ENCODE measurements at places on chromosomes 12 and 14.
A peak's percentile ranks its signal among the peaks of the same experiment; 100 is the strongest.

- no peak for DNase-seq
These were observed 36.6 kb downstream of the GIT2 start for GRCh38 chr12:109959411-109960093.

DNA sequence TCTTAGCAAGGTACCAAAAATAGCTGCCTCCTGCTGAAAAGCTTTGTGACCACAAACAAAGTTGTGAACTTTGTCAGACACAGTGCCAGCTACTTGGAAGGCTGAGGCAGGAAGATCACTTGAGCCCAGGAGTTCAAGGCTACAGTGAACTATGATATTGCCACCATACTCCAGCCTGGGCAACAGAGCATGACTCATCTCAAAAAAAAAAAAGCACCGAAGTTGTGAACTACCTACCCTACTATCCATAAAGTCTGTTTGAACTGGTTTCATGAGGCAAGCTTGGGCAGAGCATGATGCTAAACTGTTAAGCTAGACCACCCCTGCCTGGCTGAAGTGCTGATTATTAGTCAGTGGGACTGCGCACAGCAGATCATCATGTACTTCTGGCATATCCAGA is 75.5 kb downstream of the RAD52 start:
- no peak for DNase-seq

DNA sequence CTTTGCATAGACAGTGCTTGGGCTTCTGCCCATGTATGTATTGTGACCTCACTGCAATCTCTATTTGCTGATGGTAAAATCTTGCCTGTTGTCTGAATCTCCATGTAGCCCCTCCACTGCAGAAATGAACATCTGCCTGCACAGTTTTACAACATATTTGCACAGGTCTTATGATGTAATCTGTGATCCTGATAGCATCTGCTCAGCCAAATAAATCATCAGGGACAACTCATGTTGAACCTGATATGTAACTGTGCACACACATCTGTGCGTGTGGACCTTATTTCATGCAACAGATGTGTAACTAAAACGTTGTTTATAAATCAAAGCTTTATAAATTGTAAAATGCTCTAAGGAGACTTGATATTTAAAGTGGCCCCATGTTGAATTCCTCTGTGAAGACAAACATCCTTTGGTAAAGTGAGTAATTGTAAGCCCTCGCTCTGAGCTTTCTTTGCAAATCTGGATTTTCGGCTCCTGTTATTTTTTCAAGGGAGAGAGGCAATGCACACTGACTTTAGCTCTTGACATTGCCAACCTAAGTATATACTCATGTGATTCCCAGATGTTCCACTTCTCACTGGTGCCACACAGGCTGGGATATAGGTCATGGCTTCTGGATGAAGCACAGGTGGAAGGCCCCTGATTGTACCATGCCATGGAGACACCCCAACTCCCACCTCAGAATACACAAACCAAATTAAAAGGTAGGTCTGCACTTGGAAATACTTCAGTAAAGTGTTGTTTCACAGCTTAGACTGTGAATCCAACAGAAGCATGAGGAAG is 371.3 kb downstream of the GRIN2B start:
- DNase-seq: no peak

DNA sequence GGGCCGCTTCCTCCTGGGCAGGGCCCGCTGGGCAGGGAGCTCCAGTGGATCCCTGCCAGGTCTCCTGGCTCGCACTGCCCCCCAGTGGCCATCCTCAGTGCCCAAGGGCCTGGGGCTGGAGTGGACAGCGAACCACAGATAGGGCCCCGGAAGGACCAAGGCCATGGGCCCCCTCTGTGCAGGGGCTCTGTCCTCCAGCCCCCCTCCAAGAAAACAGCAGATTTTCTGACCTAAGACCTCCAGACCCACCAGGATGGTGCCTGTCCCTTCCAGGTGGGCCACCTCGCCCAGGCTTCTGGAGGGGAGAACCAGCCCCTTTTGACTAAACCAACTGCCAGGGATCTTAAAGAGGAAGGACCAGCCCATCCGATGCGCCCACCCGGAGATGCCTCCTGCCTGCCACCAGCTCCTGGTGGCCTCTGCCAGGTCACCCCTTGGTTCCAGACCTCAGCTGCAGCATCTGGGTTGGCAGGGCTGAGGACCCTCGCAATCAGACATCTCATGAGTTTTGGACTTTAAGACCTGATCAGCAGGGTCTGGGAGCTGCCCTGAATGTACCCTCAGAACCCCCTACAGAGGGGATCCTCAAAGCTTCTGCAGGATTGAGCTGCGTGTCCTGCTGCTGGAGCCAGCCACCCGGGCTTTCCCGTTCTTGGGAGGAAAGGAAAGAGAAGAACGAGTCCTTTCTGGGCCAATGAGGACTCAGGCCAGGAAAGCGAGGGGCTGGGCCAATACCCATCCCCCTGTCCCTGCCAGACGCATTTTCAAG is 325.8 kb upstream of the DIO3 start:
- DNase-seq: peak; percentile 70

DNA sequence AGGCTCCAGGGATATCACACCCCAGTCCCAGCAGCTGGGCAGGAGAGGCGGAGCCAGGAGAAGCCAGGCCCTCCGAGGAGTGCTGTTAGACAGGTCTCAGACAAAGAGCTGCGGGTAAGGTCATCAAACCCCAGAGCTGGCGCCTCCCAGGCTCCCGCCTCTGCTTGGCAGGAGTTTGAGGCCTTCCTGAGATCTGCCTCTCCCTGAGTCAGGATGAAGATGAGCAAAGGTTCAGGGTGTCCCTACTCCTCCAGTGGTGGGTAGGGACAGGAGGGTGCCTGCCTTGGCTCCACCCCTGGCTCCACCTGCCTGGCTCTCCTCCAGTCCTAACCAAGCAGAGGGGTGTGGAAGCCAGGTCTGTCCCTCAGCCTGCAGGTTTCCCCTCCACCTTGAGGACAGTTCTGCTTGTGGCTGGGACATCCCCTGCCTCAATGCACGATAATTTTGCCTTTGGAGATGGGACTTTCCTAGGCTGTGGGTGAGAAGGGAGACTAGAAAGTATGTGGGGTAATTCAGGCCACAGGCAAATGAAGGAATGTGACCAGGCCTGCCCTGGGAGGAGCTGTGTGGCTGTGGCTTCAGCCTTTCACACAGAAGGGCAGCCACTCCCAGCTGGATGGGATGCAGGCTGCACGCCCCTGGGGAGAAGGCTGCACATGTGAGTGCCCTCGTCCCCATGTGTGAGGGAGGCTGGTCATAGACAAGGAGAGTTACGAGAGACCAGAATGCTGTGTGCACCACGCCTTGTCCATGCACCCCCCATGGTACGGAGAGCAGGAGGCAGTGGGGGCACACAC is 2.2 kb downstream of the PLEKHG6 start:
- peak; percentile 84 for DNase-seq

GRCh38 chr12:107264667-107265066 is 171.3 kb upstream of the CRY1 start:
- DNase-seq: no peak

DNA sequence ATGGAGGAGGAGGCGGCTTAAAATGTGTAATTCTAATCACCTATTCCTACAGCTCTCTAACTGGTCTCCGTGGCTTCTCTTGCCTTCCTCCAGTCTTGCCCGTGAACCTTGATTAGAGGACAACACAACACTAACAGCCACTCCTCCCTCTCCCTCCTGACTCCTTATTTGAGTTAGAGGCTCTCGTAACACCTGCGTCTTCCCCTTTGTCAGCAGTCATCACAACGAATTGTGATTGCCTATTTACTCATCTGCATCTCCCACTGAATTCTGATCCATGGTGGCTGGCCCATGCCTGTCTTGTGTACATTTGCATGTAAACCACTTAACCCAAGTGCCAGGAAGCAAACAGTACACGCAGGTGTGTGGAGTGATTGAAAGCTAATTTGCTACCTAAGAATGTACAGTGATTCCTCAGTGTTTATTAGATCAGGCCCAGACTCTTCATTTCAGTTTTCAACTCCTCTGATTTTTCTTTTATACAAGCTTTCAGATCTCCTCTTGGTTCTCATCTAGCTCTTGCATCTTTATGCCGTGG is 154.5 kb downstream of the MON2 start:
- DNase-seq: no peak

GRCh38 chr14:90419200-90419599 is 22.4 kb downstream of the CALM1 start:
- DNase-seq: peak; percentile 98

- peak; percentile 95 for DNase-seq
These were observed 32.7 kb downstream of the DAD1 start for GRCh38 chr14:22556021-22556989.

DNA sequence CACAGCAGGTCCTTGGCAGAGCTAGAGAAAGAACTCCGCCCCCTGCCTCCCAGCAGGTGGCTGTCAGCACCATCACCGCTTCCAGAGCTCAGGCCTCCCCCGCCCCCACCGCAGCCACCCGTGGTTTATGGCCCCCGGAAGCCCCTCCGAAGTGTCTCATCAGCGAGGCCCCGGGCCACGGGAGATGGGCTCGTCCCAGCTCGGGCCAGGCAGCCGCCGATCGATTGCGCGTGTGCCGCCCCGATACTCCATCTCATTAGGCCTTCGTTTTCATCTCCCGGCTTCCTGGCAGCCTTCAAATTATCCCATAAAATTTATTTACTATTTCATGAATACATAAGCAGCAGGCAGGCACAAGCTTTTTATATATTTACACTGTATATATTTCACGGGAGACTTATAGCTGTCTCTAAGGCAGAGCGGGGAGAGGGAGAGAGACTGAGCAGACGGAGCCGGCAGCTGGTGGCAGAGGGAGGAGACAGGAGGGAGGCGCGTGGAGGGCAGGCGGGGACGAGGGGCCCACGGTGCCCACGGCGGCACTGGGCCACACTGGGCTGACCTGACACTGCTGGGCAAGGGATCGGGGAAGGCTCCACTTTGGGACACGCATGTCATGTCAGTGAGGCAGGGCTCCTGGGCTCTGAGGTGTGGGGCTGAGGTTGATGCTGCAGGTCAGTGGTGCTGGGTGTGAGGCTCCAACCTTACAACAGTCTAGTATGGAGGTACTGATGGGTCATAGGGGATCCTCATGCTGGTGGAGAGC is 241.2 kb downstream of the RBM19 start:
- DNase-seq: no peak

- DNase-seq: no peak
These were observed 13.2 kb downstream of the KERA start for GRCh38 chr12:91044586-91044985.

DNA sequence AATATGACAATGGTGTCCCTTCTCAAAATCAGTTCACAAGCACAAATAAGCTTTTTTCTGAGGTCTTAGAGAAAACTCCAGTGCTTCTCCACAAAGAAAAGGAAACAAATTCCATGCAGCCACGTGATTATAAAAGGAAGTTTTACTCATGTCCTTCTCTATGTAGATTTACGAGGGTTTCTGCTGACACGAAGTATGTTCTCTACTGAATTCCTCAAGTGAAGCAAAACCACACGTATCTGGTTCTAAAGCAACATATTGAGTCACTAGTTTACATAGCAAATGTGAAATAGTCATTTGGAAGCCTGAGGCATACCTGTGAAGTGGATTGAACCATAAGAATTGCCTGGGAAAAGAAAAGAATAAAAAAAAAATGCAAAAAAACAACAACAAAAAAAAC is 31.9 kb downstream of the BMP4 start:
- no peak for DNase-seq

- DNase-seq: peak; percentile 48
These were observed 44.4 kb upstream of the PPP2R5C start for GRCh38 chr14:101716956-101717662.

DNA sequence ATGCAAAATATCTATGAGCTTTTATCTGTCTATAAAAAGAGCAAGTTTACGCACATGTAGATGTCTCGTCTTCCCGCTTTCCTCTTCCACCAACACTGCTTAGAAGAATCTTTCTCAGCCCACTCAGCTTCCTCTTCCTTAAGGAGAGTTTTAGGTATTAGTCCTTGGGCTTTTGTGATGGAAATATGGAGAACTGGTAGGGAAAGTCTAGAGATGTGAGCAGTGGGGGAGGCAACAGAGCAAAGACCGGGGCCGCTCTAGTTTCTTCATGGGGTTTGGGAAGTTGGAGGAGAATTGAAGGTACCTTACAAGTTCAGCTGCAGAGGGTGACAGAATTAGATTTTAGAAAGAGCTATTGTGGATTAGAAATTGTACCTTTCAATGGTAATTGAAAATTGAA is 56.3 kb upstream of the CPNE8 start:
- no peak for DNase-seq

DNA sequence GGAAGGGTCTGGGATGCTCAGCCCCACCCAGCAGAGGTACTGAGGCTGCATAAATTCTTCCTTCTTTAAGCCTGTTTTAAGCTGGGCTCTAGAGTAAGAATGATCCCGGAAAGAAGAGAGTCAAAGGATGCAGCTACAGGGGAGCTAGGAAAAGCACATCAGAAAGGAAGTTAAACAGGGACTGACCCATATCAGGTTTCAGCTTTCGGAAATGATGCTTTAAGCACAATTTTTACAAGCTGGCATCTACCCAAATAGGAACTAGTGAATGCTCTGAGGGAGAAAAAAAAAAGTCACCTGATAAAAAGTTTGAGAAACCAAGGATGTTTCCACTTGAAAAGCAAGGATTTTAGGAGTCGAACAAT is 22.0 kb downstream of the TSPAN8 start:
- no peak for DNase-seq

DNA sequence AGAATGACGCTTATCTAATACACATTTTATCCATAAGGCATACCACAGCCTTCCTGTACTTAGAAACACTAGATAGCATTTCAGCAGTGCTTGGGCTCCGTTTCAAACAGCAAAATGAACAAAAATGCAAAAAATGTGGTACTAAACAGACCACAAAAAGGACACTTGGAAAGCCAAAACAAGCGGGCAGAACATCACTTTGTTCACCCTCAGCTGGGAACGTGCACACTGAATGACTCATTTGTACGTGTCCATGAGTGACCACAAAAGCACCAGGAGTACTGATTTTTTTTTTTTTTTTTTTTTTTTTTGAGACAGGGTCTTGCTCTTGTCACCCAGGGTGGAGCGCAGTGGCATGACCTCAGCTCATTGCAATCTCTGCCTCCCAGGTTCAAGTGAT is 8.9 kb upstream of the FOXN3 start:
- DNase-seq: peak; percentile 81

DNA sequence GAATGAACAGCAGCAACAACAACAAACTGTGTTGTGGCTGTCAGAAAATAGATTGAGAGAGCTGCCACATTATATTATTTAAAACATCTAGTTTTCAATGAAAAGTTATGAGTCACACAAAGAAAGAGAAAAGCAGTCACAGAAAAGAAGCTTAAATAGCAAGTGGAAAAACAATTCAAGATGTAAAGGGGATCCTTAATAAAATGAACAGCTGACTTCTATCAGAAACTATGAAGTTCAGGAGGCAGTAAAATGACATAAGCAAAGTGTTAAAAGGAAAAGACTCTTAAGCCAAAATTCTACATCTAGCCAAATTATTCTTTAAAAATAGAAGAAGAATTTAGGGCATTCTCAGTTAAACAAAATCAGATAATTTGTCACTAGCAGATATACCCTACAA is 5.6 kb downstream of the CLEC14A start:
- no peak for DNase-seq

- no peak for DNase-seq
These were observed 1.8 kb downstream of the LRIG3 start for GRCh38 chr12:58918469-58918844.

Data from RWPE2 (cell line).